A375 (cell line): ENCODE measurements at places on chromosomes 1 and 21. TPM values are rescaled to one million over a fixed set of nuclear protein-coding genes. Genes with fewer than 3 reads are reported as not detected.

The FBLIM1 gene
- 3.1 and 4.5 TPM in 2 replicates for total RNA-seq

The MMEL1 gene
- total RNA-seq: not detected in 2 replicates

The PTGFRN gene
- total RNA-seq: 41.5 and 58.8 TPM in 2 replicates

The MARK1 gene
- total RNA-seq: 3.4 and 4.5 TPM in 2 replicates

The TMEM82 gene
- not detected in 2 replicates for total RNA-seq

The ZNF678 gene
- 8.4 and 9.8 TPM in 2 replicates for total RNA-seq

The DPYD gene
- 24.7 and 28.9 TPM in 2 replicates for total RNA-seq

The AGRN gene
- total RNA-seq: 94.2 and 99.7 TPM in 2 replicates

The LPGAT1 gene
- 37.0 and 50.2 TPM in 2 replicates for total RNA-seq

The KRTAP13-2 gene
- not detected in 2 replicates for total RNA-seq

The SPATA1 gene
- total RNA-seq: 0.98 TPM in 1 of 2 replicates, not detected in the other

The PYGO2 gene
- total RNA-seq: 31.9 and 39.8 TPM in 2 replicates

The HTR1D gene
- total RNA-seq: 0.23 and 0.24 TPM in 2 replicates

The AK5 gene
- 4.1 and 4.6 TPM in 2 replicates for total RNA-seq

The TMCC2 gene
- total RNA-seq: 1.8 and 2.1 TPM in 2 replicates

The SPTA1 gene
- not detected in 2 replicates for total RNA-seq

The RNF223 gene
- 0.56 TPM in 1 of 2 replicates, not detected in the other for total RNA-seq

The LORICRIN gene
- total RNA-seq: not detected in 2 replicates
